Hippocampal formation (tissue), 2 donors: ENCODE measurements at places on chromosomes 6 and 20.

- no peak for DNase-seq
Measured at GRCh38 chr6:36276581-36277536, 7.0 kb downstream of the PNPLA1 start.

DNA sequence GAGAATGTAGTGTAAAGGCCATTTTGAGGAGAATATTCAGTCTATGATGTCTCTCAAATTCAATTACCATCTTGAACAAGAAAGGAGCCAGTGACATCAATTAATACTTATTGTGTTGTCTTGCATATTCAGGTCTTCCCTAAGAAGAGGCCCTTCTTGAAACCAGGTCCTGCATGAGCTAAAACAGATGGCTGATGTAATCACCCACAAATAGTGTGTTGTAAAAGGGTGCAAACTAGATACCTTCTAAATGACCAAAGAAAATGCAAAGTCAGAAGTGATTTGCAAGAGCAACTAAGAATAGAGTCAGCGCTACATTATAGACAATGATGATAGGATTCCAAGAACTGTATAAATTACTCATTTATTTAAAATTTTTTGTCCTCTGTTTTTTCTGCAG lies 97.0 kb downstream of the BTBD3 start:
- no peak for DNase-seq

- no peak for DNase-seq
Measured at GRCh38 chr20:59144179-59144830, 19.3 kb upstream of the ZNF831 start.

- no peak for DNase-seq
Measured at GRCh38 chr20:13865791-13866351, 81.0 kb downstream of the NDUFAF5 start.

DNA sequence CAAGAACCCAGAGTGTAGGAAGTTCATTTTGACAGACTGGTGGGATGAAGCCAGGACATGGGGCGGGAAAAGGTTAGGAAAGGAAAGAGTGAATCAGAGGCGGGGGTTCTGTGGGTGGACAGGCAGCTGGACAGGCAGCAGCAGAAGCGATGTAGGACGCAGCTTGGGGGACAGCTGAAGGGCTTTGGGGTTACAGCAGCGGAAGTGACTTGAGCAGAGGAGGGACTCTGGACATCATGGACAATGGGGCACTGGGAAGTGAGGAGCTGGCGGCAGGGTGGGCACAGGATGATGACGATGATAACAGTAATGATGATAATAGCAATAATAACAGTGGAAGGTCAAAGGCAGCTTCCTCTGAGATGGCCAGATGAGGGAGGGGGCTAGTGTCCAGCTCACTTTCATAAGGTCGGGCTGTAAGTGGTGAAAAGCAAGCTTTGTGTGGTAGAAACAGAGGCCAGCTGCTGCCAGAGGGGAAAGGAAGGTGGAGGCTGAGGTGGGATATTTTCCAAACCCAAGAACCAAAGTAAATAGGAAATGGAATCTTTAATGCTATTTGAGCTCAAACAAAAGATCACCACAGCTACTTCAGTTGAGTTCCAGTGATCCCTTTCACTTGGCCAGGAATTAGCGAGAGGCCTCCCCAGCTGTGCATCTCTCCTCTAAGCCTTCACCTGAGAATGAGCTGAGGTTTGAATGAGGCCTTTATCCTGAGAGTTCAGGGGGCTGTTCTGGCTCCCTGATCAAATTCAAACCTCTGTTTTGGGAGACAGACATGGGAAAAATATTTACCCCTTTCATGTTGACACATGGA lies 433.5 kb downstream of the DHX35 start:
- no peak for DNase-seq
